Naive thymus-derived CD4-positive, alpha-beta T cell (primary cell): ENCODE measurements at places on chromosomes 2 and 18.

DNA sequence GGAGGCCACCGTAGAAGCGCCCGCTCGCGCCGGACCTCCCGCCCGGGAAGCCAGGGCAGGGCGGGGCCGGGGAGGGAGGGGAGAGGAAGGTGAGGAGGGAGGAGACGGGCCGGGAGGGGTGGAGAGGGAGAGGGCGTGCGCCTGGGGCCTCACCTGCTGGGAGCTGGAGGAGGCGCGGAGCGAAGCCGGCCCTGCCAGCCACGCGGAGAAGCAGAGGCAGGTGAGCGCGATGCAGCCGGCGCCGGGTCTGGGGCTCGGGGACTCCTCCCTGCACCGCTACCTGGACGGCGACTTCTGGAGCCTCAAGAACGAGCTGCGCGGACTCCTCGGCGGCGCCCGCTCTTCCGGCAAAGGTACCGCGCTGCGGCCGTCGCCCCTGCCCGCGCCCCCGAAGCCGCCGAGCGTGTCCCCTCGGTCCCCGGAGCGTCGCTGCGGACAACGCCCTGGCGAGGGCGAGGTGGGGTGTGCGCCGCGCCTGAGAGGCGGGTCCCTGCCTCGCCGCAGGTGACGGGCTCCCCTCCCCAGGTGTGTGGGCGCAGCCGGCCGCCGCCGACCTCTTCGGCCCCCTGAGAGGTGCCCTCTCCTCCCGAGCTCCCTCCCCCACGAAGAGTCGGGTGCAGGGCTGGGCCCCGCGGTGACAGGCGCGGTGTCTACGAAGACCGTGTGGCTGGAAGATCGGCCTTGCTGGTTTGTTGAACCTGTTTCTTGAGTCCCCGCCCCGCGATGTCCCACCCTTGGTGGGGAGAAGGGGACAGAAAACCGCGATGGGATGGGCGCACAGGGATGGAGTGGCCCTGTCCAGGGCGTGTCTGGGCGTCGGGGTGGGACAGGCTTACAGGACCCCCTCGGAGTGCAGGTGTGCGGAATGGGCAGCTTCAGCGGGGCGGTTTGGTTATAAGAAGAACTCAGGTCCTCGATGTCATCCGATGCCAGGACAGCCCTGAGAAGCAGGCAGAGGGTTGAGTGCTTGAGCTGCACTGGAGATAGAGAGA lies at the start of gene ACOXL:
TSS of gene ACOXL (plus strand) at position 152 of the 992 bp plus-strand sequence. CDS start 35,817 bp downstream, outside the sequence.
- no peak for DNase-seq

GRCh38 chr2:74364533-74365505 lies 15.3 kb downstream of the DCTN1 start:
- no peak for DNase-seq

DNA sequence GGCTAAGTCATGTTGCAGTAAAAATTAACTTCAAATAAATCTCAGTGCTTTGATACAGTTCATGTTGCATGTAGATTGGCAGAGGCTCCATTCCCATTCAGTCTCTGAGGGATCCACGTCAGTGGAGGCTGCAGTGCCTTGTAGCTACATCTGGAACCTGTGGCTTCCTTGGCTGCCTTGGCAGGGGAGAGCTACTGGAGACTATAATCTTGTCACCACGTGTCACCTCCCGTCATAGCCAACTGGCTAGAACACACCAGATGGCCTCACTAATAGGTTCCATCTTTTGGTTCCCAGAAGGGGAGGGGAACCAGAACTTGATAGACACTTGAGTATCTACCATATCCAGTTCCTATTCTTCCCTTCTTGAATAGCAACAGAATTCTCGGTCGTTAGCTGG lies 28.4 kb downstream of the E2F6 start:
- DNase-seq: no peak

GRCh38 chr2:162050513-162050961 lies 23.5 kb downstream of the DPP4 start:
- no peak for DNase-seq

GRCh38 chr2:38747007-38747424 lies 4.1 kb downstream of the SRSF7 start:
- DNase-seq: no peak

GRCh38 chr2:146814971-146815370 lies 1029.9 kb upstream of the ACVR2A start:
- DNase-seq: no peak

GRCh38 chr2:42967959-42968674 lies 175.7 kb upstream of the HAAO start:
- no peak for DNase-seq

GRCh38 chr2:201955231-201955630 lies 78.4 kb upstream of the FZD7 start:
- no peak for DNase-seq

DNA sequence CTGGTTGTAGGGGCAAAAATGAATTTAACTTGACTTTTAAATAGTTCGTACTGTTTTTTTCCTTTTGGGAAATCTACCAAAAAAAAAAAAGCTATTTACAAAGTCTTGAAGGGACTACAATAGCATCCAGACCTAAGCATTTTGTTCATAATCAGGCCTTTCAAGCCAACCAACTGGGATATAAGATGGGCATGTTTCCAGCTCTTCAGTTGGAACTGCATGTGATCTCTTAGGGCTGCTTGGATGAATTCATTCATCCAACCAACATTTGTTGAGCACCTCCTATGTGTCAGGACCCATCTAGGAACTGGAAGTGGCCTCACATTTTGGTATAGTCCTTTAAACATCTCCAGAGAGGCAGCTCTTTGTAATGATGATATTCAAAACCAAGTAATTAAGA lies 98.6 kb downstream of the AAK1 start:
- DNase-seq: no peak
